Stromal cell of bone marrow (primary cell): ENCODE measurements at places on chromosomes 6 and 20.

- no peak for DNase-seq
These were observed 2.4 kb upstream of the FOXA2 start for GRCh38 chr20:22586645-22587310.

- no peak for DNase-seq
These were observed 890.3 kb downstream of the C6orf118 start for GRCh38 chr6:164419099-164419498.

GRCh38 chr6:129863664-129864063, 2.5 kb upstream of the TMEM244 start:
- no peak for DNase-seq

GRCh38 chr6:109799129-109799528, 108.0 kb downstream of the FIG4 start:
- DNase-seq: no peak

DNA sequence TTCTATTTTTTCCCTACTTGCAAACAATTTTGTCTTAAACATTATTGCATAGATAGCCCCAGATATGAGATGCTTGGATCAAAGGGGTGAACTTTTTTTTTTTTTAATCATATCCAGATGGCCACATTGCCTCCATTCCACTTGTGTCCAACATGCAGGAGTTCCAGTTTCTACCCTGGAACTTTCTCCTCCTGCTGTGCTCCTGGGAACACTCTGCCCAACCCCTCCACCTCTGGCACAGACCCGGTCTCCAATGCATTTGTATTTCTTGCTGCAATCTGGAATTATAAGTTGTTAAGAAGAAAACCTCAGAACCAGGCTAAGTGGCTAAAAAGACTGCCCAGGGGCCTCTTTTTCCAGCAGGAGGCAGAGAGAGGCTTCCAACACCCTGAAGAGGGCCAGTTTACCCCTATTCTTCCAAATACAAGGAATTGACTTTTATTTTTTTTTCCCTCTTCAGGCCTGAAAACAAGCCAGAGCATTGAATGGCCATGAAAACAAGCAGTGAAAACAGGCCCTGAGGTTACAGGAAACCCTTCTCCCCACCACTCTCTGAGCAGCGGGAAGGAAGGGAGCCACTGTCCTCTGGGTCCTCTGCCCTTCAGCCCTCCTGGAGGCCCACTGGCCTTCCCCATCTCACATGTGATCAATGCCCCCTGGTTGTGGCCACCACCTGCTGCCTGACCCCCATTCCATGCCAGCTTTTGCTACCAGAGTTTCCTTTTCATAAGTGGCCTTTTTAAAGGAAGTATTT, 44.3 kb downstream of the PDYN start:
- DNase-seq: no peak

- no peak for DNase-seq
These were observed 19.3 kb upstream of the ENTPD6 start for GRCh38 chr20:25176184-25176583.
